ENCODE measurements at places on chromosomes 1 and 21.

GRCh38 chr1:155061381-155062150 is 2.0 kb upstream of the EFNA4 start:
- DNase-seq: no peak

GRCh38 chr1:220291580-220291979 is 19.3 kb upstream of the RAB3GAP2 start:
- DNase-seq: no peak

- no peak for DNase-seq
These were observed 40.9 kb upstream of the ATF3 start for GRCh38 chr1:212567638-212568037.

- DNase-seq: no peak
These were observed 850 bp upstream of the SELL start for GRCh38 chr1:169712309-169712631.

GRCh38 chr1:17228619-17229018 is 20.3 kb upstream of the PADI3 start:
- no peak for DNase-seq

- no peak for DNase-seq
These were observed 143.7 kb downstream of the KCNT2 start for GRCh38 chr1:196464480-196464941.

GRCh38 chr1:925561-926421 is 2.1 kb downstream of the SAMD11 start:
- DNase-seq: no peak

- no peak for DNase-seq
These were observed 130.7 kb downstream of the GIPC2 start for GRCh38 chr1:78176448-78176847.

GRCh38 chr1:145778146-145778540 is 45.8 kb downstream of the RNF115 start:
- no peak for DNase-seq

DNA sequence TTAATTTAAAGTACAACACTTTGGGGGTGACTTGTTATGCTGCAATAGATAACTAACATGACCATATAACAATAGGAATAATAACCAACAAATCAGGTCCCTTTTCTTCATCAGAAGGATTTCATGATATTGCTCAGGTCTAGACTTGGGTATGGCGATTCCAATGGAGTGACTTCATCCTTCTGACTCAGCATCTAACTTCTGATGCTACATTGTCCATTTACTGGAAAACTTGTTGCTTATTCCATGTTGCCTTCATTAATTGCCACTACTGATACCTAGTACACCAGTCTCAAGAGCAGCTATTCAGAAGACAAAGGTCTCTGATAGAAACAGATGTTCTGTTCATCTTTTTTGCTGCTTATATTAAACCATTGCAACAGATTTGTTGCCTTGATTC is 324.3 kb downstream of the TGFB2 start:
- DNase-seq: no peak
